Right ventricle myocardium inferior (tissue), 1 donor: ENCODE measurements at places on chromosomes 12 and 14. TPM values are rescaled to one million over a fixed set of nuclear protein-coding genes. Genes with fewer than 3 reads are reported as not detected.

Gene HOXC5
- not detected for total RNA-seq

Gene WNT1
- not detected for total RNA-seq

Gene KDM5A
- total RNA-seq: 25.5 TPM

Gene TMEM179
- not detected for total RNA-seq

Gene KICS2
- total RNA-seq: 3.8 TPM

Gene MIPOL1
- total RNA-seq: 7.0 TPM

Gene TOMM20L
- not detected for total RNA-seq

Gene TRIM9
- 0.62 TPM for total RNA-seq

Gene DBX2
- total RNA-seq: 0.24 TPM

Gene RHEBL1
- 0.41 TPM for total RNA-seq

Gene PLEKHD1
- total RNA-seq: 0.32 TPM

Gene CFAP73
- not detected for total RNA-seq

Gene CLEC9A
- total RNA-seq: not detected

Gene BAZ1A
- total RNA-seq: 5.6 TPM

Gene GPRC5A
- total RNA-seq: 1.7 TPM

Gene PTPN21
- 30.8 TPM for total RNA-seq

Gene CLEC4C
- not detected for total RNA-seq

Gene LRTM2
- not detected for total RNA-seq

Gene PTPRR
- 1.2 TPM for total RNA-seq

Gene CPSF6
- 29.3 TPM for total RNA-seq

Gene NAP1L1
- 267 TPM for total RNA-seq

Gene PLXNC1
- total RNA-seq: 3.0 TPM

Gene ETV6
- total RNA-seq: 15.2 TPM

Gene STXBP6
- 41.4 TPM for total RNA-seq

Gene ANKRD33
- not detected for total RNA-seq

Gene ZFHX2
- total RNA-seq: 0.60 TPM

Gene BEGAIN
- 0.68 TPM for total RNA-seq

Gene SPSB2
- 3.0 TPM for total RNA-seq

Gene HCAR2
- 0.46 TPM for total RNA-seq

Gene REM2
- not detected for total RNA-seq

Gene TC2N
- total RNA-seq: 12.6 TPM

Gene CABP1
- 5.5 TPM for total RNA-seq

Gene ANKS1B
- total RNA-seq: 2.3 TPM

Gene GPR137C
- total RNA-seq: 0.51 TPM

Gene KRT73
- total RNA-seq: not detected

Gene POTEG
- total RNA-seq: not detected

Gene NUAK1
- 42.1 TPM for total RNA-seq

Gene SERPINA3
- total RNA-seq: 112 TPM

Gene SRRM4
- total RNA-seq: 0.43 TPM
